M059J (cell line): ENCODE measurements at places on chromosomes 5 and 9.

DNA sequence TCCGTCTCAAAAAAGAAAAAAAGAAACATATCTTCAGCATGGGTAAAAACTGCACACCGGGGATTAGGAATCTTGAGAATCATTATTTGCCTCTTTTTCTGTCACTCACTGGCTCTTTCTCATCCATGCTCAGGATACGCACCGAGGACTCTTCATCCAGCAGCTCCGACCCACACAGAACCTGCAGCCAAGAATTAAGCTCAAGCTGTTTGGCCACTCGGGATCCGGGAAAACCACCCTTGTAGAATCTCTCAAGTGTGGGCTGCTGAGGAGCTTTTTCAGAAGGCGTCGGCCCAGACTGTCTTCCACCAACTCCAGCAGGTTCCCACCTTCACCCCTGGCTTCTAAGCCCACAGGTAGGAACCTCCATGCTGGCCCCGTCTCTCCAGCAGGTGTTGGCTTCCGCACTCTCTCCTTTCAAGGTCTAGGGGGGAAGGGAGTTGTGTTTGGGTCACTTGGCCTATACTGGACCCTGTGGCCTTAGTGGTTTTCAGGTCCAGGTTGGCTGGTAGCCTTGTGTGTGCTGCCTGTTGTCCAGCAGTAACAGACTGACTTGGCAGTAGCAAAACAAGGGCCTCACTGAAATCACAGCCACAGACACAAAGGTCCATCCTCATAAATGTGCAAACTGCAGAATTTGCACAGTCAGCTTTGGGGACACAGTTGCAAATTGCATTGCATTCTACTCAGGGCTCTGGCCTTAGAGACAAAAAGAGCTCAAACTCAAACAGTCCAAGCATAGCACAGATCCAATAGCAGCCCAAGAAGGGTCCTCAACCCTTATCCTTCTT, 44.5 kb upstream of the CTSL start:
- no peak for DNase-seq

DNA sequence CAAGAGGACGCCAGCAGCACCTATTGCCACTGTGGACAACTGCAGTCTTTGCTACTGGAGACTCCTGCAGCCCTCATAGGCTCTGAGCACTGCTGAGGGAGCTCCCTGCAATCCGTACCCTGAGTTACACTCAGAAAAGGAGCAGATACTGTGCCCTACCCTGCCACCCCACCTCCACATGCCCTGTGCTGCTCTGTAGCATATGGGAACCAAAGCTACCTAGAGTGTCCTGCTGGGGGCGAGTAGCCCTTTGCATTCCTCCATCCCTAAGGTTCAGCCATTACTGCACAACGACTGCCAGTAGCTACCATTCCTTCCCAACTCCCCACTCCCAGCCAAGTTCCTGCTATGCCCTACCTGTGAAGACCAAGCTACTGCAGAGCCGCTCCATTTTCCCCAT, 90.2 kb upstream of the SNCAIP start:
- DNase-seq = no peak

- peak; percentile 97 for DNase-seq
Measured at GRCh38 chr5:160421625-160422258, at the start of gene PTTG1. PTTG1 (plus strand) TSS chr5:160421855; CDS start chr5:160422313, 458 bp downstream.

GRCh38 chr5:31280210-31280609, 86.7 kb downstream of the CDH6 start:
- DNase-seq = peak; percentile 27

DNA sequence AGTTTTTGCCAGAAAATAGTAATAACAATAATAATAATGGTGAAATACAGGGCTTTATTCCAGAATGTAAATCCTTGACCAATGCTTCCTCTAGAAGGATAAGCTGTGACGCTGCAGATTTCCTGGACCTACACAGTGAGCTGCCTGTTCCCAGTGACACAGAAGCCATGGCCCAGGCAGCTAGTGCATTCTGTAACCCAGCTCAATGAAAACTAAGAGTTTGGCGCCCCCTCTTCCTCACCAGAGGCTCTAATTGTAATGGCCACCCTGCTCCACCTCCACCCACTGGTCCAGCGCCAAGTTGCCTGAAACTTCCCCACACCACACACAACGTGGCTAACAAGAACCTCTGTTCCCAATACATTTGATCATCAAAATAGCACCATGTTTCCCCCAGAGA, 248.1 kb downstream of the CETN3 start:
- no peak for DNase-seq

GRCh38 chr9:81182431-81182830, 506.9 kb downstream of the TLE1 start:
- DNase-seq = peak; percentile 81

DNA sequence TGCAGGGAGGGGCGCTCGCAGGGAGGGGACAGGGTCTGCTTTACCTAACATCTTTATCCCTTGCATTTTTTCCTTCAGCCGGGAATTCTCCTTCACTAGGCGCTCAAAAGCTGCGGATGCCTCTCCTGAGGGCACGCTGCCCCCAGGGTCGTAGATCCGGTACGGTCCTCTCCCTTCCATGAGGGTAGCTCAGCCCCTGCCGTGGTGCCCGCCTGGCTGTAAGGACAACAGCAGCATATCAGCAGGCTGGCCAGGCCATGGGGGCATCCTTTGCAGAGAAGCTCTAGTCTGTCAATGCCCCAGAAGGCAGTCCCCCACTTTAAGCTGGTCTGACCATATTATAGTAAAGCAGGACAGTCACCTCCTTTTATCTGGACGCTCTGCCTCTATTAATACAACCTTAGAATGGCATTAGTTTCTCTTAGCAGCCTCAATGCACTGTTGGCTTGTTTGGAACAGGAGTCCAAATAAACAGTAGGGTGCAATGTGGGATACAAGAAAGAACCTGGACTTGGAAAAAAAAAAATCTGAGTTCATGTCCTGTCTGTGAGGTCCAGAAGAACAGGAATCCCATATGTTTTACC, 15.8 kb downstream of the TNIP1 start:
- DNase-seq = no peak

- DNase-seq = no peak
Measured at GRCh38 chr5:5141339-5141599, 1.1 kb downstream of the ADAMTS16 start.

DNA sequence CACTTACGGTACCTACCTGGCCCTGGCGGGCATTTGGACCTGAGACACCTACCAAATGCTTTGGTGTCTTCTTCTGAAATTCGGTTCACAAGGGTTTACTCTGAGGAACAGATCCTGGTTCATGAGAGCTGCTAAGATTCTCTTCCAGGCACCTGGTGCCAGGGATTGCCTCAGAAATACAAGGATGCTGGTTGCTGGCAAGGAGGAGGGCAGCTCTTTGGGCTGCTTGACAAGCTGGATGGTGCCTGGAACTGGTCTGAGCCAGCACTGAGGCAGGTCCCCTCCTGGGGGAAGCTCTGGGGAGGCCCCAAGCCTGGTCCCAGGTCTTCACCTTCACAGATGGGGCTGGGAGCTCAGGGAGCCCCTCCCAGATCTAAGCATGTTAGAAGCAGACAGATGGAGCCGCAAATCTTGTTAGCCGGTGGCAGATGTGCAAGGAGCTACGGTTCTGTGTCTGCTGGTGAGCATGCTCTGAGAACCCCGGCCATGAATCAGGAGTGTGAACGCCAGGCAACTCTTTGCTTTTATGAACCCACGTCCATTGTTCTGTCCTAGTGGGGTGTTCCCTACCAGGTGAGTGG, 16.3 kb downstream of the FABP6 start:
- no peak for DNase-seq

GRCh38 chr9:90035471-90035870, 430.7 kb downstream of the GADD45G start:
- no peak for DNase-seq

- DNase-seq = no peak
Measured at GRCh38 chr5:116650544-116650943, 75.9 kb upstream of the SEMA6A start.

GRCh38 chr5:133147815-133148567, 96.2 kb downstream of the HSPA4 start:
- DNase-seq = no peak

GRCh38 chr9:93183663-93184431, at the start of gene WNK2:
WNK2 (plus strand) TSS chr9:93184139; CDS start chr9:93184930, 791 bp downstream.
- DNase-seq = peak; percentile 40

- DNase-seq = no peak
Measured at GRCh38 chr5:159797261-159797970, 118.9 kb upstream of the ADRA1B start.

GRCh38 chr5:180596668-180597231, 5.5 kb upstream of the SCGB3A1 start:
- DNase-seq = no peak

GRCh38 chr5:170112876-170113521, 7.3 kb downstream of the FOXI1 start:
- DNase-seq = no peak

DNA sequence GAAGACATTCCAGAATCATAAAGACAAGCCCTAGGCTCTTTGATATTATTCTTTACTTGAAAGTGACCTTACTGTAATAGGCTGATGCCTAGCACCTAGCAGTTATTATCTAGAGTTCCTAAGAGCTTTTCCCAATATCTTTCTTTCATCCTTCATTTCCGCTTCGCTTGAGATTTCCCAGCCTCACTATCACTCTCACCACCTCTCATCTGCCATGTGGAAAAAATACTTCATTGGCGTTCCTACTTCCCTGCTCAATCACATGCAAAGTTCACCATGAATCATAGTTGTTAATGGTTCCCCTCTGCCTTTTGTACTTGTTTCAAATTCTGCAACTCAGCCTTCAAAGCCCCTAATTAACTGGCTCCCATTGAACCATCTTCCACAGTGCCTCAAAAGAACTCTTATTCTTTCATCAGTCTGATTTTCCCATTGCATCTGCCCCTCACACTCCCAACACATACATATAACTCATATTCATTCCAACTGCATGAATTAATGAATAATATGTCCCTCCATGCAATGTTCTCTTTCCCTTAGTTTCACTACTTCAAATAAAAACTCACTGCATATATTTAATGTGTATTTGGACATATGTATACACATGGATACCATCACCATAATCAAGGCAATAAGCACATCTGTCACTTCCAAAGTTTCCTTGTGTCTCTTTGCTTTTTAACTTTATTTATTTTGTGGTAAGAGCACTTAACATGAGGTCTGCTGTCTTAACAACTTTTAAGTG, 221.6 kb downstream of the PARP8 start:
- no peak for DNase-seq

- DNase-seq = no peak
Measured at GRCh38 chr5:73445665-73446630, 2.6 kb downstream of the FOXD1 start.

GRCh38 chr9:68817079-68817875, 112.2 kb downstream of the PIP5K1B start:
- no peak for DNase-seq

DNA sequence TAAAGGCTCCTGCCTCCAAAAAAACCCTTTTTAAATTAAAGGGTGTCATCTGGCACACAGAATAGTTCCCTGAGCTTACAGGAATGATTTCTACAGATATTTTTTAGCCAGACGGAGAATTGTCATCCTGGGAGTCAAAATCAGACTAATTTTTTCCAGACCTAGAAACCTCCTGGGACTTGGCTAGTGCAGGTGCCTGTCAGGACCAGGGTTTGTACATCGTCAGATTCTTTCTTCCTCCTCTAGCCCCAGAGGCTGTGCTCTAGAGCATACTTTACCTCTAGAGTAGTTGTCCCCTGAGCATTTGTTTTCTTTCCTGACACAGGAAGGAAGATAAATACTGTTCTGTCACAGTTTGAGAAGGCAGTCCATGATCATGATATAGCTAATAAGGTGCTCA, 52.5 kb downstream of the RAB3C start:
- DNase-seq = no peak

- peak; percentile 53 for DNase-seq
Measured at GRCh38 chr5:115565233-115565632, 20.7 kb upstream of the FEM1C start.

DNA sequence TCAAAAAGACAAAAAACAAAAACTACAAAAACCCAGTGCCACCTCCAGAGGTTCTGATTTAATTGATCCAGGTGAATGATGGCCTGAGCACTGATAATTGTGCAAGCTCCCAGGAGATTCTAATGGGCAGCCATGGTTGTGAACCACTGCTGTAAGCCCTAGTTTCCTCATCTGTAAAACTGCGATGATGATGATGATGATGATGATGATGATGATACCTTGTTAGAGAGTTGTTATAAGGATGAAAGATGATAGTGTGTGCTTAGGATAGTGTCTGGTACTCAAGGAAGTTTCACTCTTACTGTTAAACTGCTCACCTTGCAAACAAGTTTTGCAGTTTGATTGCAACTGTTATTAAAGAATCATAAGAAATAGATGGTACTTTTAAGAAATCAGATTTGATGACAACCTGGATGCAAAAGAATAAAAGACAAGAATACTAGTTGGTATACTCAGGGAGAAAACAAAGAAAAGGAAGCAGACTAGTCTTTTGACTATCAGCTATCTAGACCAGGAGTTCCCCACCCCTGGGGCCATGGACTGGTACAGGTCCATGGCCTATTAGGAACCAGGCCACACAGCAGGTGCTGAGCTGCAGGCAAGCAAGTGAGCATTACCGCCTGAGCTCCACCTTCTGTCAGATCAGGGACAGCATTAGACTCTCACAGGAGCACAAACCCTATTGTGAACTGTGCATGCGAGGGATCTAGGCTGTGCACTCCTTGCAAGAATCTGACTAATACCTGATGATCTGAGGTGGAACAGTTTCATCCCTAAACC, 98.0 kb downstream of the OR2K2 start:
- DNase-seq = no peak

- DNase-seq = no peak
Measured at GRCh38 chr5:166365164-166365563, 1926.3 kb upstream of the WWC1 start.
